Large intestine (tissue), 12 donors: ENCODE measurements at places on chromosomes 4 and X. TPM values are rescaled to one million over a fixed set of nuclear protein-coding genes. Genes with fewer than 3 reads are reported as not detected.

GRCh38 chr4:157128395-157128794 lies 52.4 kb downstream of the GLRB start:
- DNase-seq, result no peak

AGTR2 gene
- 3.3 TPM for polyA plus RNA-seq

DNA sequence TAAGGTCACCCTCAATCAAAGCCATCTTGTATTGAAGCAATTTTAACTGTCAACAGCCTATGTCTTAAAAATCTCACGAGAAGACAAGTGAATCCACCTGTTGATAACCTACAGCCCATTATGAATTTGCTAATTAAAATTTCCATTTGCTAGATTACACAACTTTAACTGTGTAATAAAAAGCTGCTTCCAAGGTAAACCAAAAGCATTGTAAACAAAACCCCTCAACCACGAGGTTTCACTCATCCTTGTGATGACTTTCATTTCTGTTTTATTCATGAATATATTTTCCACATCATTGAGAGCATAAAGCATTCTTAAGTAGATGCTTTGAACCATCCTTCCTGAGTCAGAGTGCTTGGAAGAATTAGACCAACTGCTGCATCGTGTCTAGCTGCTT lies 217.5 kb upstream of the GYPA start:
- DNase-seq, result no peak

CAMK2D gene
- polyA plus RNA-seq, result 67.7 TPM

SOWAHD gene
- 4.4 TPM for polyA plus RNA-seq

GRCh38 chr4:115851918-115852766 lies 738.7 kb upstream of the NDST4 start:
- DNase-seq, result peak; percentile 23

RTL9 gene
- polyA plus RNA-seq, result 0.31 TPM

- DNase-seq, result no peak
These were observed 7.0 kb downstream of the SMIM14 start for GRCh38 chr4:39631700-39632079.

S100P gene
- 5.0 TPM for polyA plus RNA-seq

DNA sequence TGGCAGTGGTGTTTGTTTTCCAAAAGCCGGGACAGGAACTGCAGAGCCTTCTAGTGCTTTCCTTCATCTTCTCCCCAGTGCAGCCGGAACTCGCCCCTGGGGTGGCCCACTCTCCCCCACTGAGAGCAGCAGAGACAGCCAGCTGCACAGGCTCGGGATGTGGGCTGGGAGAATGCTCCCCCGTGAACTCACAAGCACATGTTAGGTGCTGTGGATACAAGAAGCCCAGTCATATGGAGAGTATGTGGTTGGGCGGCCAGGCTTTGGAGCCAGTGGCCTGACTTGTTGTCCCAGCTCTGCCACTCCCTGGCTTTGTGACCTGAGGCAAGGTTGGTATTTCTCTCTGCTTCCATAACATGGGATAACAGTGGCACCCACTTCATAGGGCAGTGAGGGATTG lies 9.4 kb upstream of the KIAA0232 start:
- DNase-seq, result no peak

GRCh38 chr4:20543131-20543530 lies 157.1 kb upstream of the PACRGL start:
- DNase-seq, result no peak

- DNase-seq, result no peak
These were observed 737.9 kb downstream of the RAB28 start for GRCh38 chr4:12746221-12746620.

GRCh38 chrX:45166781-45167180 lies 33.9 kb downstream of the DIPK2B start:
- no peak for DNase-seq

DNA sequence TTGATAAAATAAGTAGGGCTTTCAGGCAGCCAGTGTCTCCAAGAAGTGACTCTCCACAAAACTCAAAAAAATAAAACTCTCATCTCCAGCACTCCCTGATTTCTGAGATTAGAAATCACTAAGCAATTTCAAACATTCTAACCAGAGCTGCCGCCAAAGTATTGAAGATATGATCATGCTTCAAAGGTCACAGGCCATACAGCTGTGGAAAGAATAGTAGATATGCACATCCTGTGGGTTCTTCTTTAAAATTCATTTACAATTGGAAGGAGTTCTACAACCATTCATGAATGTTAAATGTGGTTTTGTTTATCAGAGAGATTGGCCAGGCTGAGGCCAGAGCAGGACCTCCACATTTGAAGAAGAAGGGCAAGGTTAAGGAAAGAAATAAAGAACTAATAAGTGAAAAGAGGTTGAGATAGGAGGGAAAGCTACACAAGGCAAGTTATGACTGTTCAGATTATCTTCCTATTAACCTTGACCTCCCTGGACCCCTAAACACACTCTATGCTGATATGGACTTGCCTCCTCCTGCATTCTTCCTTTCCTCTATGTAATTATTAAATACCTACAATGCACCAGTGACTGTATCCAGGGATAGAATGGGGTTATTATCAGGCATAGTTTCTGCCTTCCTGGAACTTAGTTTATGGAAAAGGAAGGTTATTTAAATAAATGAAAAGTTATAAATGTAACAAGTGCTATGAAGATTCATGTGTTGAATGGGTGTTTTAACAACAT lies 56.4 kb downstream of the USP38 start:
- no peak for DNase-seq

DNA sequence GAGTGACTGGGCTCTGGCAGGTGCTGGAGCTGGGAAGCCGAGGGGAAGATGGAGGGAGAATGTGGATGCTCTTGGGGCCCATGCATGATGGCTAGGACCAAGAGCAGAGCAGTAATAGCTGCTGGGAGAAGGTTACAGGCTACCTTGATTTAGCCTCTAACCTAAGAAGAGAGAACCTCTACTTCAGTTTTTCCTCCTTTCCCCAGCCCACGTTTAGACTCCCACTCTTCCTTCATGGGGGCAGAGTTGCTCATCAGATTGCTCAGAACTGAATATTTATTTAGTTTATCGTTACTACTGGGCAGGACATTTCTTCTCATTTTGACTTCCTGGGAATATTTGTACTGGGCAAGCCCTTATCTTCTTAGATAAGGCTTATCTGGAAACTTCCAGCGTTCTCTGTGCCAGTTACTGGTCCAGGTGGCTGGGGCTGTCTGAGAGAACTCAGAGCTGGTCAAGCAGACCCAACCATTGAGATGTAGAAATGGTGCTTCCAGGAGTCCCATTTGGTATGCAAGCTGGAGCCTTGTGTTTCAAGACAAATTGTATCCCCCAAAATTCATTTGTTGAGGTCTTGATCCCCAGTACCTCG lies 442.9 kb upstream of the BOD1L1 start:
- no peak for DNase-seq

GRCh38 chr4:186761393-186761792 lies 37.7 kb upstream of the FAT1 start:
- no peak for DNase-seq

DNA sequence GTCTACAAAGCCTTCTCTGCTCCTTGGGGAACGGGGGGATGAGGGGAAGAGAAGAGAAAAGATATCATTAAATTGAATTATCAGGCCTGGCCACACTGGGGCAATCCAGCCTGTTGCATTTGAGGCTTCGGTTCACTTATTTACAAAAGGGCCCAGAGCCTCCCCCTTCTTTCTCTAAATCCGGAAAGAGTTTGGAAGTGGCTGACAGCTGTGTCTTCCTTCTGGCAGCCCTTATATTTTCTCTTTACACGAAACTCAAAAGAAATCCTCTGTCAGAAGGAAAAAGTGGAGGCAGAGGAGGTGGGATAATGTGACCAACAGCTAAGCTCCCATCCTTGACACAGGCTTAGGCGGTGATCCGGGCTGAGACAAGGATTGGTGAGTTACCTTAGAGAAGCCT lies 158.3 kb upstream of the TAPT1 start:
- no peak for DNase-seq

NAA11 gene
- 0.09 TPM for polyA plus RNA-seq

GRCh38 chrX:17567187-17567586 lies 170.1 kb upstream of the SCML1 start:
- no peak for DNase-seq

GLOD5 gene
- polyA plus RNA-seq, result 3.9 TPM

DNA sequence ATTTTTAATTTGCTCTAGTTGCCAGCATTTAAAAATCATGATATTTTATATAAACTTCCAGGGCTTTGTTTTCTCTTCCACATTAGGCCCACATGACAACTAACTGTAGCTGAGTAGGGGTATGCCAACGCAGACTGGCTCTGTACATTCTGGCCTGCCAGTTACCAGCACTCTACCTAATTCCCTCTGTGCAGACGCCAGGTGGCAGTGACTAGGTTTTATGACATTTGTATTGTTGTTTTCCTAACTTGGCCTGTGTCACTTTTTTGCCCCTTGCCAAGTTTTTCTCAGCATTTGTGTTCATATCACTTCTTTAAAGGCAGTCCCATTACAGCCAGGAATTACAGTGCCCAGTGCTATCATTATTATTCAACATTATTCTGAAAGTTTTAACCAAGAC lies 347.5 kb downstream of the NKX6-1 start:
- no peak for DNase-seq
